ENCODE measurements at places on chromosomes 1 and 21.

DNA sequence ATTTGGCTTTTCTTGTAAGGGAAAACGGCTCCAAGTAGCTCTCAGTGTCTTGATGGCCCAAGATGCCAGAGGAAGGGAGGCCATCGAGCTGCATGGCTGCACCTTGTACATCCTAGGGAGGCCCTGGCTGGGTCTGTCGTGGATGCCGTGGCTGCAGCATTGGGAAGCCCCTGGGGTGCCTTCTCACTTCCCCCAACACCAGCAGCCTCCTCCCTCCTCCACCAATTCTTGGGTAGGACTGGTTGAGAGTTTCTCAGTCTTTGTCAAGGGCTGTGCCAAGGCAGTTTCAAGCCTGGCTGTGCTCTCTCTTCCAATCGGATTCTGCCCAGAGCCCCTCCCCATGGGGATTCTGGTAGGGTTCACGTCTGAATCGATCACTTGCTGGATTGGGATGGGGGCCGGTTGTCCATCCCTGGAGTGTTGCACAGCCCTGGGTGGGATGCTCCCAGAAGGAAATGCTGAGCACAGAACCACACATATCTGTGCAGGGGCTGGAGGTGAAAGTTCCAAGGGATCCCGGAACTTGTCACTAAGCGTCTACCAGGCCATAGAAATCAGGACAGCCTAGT, 14.0 kb upstream of the SPSB1 start:
- DNase-seq, result no peak

DNA sequence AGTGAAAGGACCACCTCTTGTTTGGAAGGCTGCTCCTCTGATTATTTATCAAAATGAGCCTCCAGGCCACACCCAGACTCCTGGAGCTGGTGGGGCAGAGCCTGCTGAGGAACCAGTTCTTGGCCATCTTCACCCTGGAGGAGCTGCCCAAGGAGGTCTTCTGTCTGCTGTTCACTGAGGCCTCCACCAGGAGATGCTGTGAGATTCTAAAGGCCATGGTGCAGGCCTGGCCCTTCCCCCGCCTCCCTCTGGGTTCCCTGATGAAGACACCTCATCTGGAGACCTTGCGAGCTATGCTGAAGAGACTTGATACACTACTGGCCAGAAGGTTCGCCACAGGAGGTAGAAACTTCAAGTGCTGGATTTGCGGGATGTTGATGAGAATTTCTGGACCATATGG, 61.7 kb upstream of the GJA8 start:
- no peak for DNase-seq

GRCh38 chr1:52927212-52928014, at the start of gene SCP2:
Gene SCP2, plus strand, starts transcription at chr1:52927276. Its CDS starts 121 bp downstream, at chr1:52927397.
- DNase-seq, result peak; percentile 75

DNA sequence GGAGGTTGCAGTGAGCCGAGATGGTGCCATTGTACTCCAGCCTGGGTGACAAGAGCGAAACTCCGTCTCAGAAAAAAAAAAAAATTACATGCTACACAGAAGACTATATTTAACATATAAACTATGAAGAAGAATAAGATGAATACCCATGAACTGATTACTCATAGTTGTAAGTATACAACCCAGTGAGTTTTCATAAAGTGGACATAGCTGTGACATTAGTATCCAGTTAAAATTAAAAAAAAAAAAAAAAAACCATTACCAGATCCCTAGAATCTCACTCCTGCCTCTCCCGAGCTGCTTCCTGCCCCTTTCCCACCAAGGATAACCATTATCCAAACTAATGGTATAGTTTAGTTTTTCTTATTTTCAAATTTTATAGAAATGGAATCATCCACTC, 37.4 kb downstream of the UBE4B start:
- peak; percentile 51 for DNase-seq

GRCh38 chr21:38820471-38821239, 14.9 kb downstream of the ETS2 start:
- no peak for DNase-seq

DNA sequence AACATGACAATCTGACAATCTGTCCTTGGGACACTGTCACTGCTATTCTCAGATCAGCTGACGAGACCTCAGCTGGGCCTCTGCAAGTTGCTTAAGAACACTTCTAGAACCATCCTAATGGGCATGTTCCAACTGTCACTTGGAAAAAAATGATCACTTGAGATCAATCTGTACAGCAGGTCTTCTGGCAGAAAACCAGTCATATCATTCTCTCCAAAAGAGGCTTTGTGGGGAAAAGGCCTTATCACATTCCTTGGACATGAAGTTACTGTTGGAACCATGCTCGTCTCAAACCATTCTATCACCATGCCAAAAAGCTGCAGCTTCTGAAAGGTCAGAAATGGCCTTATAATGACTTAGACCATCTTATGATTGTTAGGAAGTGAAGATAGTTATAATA, 744.2 kb downstream of the USP25 start:
- DNase-seq, result peak; percentile 16

DNA sequence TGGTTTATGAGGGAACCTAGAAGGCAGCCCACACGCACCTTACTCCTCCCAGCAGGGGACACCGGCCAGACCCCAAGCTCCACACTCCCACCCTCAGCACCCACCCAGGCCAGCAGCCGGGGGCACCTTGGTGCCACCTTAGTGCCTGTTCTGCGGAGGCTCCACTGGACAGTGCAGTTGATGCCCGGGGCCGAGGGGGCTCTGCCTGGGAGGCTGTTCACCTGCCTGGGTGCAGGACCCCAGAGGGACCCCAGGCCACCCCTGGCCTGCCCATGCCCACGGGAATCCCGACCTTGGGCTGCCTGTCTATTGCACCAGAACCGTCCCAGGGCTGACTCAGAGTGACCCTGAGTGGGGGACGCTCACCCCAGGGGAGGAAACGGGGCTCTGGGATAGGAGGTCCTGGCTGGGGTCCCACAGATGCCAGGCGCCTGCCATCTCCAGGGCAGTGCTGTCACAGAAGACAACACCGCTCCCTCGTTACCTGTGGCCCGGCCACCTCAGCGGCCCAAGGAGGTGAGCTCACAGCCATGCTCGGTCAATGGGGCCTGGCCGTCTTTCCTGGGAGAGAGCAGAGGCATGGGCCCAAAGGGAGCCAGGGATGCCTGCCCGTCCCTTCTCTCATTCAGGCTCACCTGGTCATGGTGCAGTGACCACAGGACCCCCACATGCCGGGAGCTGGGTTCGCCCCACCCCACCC, 696 bp downstream of the SCNN1D start:
- no peak for DNase-seq

GRCh38 chr1:158075078-158075477, 81.6 kb downstream of the KIRREL1 start:
- no peak for DNase-seq

DNA sequence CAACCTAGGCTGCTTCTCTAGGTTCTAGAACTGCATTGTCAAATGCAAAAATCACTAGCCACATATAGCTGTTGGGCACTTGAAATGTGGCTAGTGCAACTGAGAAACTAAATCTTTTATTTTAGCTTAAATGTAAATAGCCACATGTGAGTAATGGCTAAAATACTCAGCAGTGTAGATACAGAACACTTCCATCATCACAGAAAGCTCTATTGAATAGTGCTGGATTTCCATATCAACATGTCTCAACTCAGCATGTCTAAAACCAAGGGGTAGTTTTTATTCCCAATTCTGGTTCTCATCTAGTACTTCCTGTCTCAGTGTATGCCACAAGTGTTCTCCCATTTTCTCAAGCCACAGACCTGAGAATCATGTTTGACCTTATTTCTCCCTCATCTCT, 7.5 kb upstream of the TP53BP2 start:
- DNase-seq, result no peak
